ENCODE measurements at places on chromosomes 1 and 21.

DNA sequence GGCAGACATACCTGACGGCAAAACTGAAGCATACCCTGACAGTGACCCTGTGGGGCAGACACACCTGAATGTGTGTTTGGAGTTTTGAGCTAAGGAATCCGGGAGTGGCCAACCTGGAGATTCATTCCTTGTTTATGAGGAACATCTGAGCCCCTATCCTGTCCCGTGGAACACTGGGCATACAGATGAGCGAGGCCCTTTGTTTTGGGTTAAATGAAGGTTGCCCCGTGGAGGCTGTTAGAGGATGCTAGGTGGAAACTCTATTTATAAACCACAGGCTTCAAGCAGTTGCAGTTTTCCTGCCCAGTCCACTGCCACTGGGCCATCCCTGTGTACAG lies 18.1 kb downstream of the GALNT2 start:
- no peak for DNase-seq

GRCh38 chr1:33294071-33295010 lies 26.6 kb downstream of the A3GALT2 start:
- DNase-seq, result no peak

DNA sequence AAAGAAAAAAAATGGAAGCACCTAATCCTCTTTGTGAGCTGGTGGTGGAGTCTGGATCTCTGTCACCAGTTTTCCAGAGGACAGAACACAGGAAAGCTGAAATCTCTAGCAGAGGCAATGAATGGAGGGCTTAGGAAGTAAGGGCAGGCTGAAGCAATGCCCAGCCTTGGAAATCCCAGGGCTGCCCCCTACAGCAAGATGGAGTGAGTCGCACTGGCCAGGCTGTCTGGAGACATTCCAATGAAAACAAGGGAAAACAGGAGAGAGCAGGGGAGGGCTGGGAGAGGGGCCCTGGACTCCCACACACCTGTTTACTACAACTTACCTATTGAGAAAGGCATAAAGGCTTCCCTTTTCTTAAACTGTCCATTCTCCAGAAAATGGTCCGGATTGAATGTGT lies 25.9 kb downstream of the CYP2J2 start:
- no peak for DNase-seq

- no peak for DNase-seq
These were observed 1.1 kb downstream of the KRTAP10-12 start for GRCh38 chr21:44697811-44698734.

DNA sequence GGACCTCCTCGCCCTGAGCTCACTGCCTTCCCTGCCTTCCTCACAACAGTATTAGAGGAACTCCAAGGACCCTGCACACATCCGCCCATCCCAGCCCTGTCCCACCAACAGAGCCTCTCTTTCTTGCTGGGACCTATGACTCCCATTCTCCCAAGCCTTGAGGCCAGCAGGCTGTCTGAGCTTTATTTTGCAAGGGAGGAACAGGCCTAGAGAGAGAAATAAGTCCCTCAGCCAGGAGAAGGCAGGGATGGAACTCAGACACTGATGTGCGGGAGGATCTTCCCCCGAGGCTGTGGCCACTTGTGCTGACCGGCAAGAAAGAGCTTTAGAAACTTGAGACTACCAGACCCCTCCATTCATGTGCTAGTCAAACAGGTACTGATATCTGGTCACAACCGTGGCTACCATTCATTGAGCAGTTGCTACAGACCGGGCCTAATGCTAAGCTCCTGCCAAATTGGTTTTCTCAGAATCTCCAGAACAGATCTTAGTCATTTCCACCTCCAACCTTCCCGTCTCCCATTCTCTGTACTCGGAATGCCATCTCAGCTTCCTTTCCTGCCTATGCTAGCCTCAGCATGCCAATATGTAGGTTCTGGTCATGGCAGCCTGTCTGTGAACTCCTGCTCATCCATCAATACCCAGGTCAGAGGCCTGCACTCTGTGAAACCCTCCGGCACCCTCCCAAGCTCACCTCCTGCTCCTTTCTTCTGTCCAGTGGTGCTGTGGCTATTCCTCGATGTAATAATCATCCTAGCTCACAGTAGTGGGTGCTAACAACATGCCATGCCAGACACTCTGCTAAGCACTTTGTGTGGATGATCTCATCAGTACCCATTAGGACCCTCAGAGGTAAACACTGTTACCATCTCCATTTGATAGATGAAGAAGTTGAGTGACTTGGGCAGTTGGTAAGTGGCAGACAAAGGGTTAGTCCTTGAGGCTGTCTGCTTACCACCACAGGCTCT lies 3.8 kb downstream of the TMEM54 start:
- DNase-seq, result no peak
